ENCODE measurements at places on chromosomes 5 and 9.
A peak's percentile ranks its signal among the peaks of the same experiment; 100 is the strongest.

DNA sequence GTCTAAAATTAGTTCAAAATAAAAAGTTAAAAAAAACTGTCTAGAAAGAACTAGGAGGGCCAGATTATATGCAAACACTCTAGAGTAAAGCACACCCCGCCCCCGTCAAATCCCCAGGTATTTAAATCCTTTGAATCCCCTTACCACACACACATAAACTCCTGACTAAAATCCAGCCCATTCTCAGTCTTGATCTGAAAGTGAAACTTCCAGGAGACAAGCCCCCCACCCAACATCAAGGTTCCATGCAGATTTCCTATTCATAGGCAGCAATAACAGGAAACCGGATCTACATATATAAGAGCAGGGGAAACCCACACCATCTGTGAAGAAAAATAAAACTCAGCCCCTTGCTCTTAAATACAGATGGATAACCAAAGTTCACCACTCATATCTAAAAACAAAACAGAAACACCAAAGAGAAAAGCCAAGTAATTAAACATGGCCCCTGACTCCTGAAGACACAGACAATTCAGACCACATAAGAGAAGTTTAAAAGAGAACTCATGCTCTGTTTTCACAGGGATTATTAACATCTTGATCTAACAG, 42.3 kb downstream of the MARCHF3 start:
- DNase-seq, result no peak

DNA sequence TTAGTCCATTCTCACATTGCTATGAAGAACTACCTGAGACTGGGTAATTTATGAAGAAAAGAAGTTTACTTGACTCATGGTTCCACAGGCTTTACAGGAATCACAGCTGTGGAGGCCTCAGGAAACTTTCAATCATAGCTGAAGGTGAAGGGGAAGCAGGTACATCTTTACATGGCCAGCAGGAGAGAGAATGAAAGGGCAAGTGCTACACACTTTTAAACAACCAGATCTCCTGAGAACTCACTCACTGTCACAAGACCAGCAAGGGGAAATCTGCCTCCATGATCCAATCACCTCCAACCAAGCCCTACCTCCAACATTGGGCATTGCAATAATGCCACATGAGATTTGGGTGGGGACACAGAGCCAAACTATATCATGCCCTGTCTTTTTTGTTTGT, 3.5 kb upstream of the LCN6 start:
- no peak for DNase-seq

- no peak for DNase-seq
Measured at GRCh38 chr5:178281331-178281730, 48.7 kb upstream of the PHYKPL start.

- no peak for DNase-seq
Measured at GRCh38 chr9:96649620-96650324, 5.3 kb downstream of the PRXL2C start.

DNA sequence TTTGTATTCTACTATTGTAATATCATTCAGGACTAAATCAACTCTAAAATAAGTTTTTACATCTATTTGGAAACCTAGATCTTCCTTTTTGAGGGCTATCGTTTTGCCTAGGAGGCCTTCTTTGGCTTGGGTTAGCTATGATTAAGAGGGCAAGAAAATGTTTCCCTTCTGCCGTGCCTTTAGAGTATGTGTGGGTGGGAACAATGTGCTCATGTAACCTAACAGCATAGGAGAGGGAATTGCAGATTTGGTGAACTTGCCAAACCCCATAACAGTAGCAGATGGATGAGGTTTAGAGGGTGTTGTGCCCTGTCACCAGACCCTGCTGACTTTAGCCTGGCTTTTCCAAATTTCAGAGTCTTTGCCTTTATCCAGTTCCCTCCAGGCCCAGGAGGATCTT, 339.0 kb downstream of the ADGRV1 start:
- no peak for DNase-seq

- no peak for DNase-seq
Measured at GRCh38 chr5:95530416-95530815, 24.4 kb downstream of the SKIC3 start.

DNA sequence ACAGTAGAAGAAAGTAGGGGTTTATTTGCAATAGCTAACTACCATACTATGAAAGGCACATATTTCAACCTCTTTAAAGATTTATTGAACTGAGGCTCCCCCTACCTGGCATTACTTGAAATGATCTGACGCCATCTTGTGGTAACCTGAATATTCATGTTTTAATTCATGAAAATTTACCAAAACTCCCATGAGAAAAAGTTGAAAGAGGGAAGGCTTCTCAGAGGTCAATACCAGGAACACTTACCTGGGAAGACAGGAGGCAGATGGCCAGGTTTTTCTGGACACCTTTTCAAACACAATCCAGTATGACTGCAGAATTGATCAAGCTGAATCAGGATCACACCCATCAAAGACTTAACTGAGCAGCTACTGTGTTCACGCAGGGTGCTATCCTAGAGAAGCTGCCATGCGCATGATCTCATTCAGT, 9.4 kb downstream of the PRELID2 start:
- DNase-seq, result no peak

- peak; percentile 9 for DNase-seq
Measured at GRCh38 chr5:170254056-170254455, 21.3 kb downstream of the C5orf58 start.

GRCh38 chr5:167296661-167297060, 994.8 kb upstream of the WWC1 start:
- DNase-seq, result no peak

GRCh38 chr5:139723986-139724587, 71.5 kb upstream of the PSD2 start:
- no peak for DNase-seq

GRCh38 chr5:140875085-140876065, at the start of gene PCDHA12:
Gene PCDHA12, plus strand, starts transcription at chr5:140875308. Its CDS starts 165 bp downstream, at chr5:140875473.
- no peak for DNase-seq

GRCh38 chr5:113119246-113119924, 142.8 kb downstream of the DCP2 start:
- no peak for DNase-seq

GRCh38 chr5:117463881-117464570, 889.4 kb upstream of the SEMA6A start:
- DNase-seq, result no peak

DNA sequence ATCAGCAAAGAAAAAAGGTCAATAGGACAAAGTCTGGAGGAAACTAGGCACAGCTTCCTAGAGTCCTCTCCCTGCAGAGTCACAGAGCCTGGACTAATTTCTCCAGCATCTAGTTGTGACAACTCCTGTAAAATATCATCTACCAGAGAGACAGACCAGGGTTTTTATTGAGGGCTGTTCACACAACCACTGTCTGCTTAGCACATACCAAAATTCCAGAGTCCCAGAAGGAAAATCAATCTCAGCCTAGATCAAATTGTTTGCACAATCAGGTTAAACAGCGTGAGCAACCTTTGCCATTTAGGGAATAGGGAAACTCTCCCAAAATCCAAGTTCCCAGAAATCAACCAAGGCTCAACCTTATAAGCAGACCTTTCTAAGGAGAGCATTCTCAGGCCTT, 190.3 kb downstream of the SYK start:
- no peak for DNase-seq

DNA sequence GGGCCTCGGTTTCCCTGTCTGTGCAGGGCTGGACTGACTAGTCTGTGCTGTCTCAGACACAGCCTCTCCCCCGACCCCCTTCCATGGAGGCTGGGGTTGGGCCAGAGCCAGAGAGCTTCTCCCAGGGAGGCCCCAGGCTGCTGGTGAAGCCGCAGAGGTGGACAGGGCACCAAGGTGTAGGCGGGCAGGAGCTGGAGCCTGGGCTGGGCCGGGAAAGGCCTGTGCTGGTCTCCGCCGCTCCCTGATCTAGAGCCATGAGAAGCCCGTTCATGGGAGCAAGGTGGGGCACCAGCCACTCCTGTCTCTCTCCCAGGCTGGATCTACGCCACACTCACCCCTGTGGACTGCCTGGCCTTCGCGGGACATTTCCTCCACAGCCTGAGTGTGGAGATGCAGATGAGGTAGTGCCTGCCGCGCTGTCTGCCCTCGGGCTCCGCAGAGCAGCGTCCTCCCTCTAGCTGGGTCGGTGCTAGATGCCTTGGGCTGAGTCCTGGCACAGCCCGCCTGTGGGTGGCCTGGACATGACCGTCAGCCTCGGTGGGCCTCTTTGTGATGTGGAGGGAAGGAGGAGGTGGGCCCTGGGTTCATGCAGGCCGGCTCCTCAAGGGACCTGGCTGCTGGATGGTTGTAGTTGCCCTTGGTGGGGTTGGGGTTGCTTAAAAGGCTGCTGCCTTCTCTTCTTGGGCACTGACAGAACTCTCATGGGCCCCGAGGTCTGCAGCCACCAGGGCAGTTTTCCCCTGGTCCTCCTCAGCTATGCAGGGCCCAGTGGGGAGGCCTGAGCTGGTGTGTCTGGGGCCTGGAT, 79.4 kb downstream of the PHF2 start:
- DNase-seq, result no peak

DNA sequence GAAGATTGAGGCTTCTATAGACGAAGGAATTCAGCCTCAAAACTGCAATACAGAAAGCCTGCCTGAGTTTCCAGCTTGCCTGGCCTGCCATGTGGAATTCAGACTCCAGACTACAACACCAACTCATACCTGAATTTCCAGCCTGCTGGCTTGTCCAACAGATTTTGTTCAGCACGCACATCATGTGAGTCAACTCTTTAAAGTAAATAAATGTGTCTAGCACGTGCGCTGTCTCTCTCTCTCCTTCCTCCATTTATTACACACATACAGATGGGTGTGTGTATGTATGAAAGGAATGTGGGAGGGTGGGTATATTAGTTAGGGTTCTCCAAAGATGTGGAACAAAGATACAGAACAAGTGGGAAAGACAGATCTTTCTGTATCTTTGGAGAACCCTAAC, 82.4 kb upstream of the TAS2R1 start:
- DNase-seq, result no peak

GRCh38 chr9:13941714-13942113, 372.2 kb downstream of the NFIB start:
- DNase-seq, result no peak

DNA sequence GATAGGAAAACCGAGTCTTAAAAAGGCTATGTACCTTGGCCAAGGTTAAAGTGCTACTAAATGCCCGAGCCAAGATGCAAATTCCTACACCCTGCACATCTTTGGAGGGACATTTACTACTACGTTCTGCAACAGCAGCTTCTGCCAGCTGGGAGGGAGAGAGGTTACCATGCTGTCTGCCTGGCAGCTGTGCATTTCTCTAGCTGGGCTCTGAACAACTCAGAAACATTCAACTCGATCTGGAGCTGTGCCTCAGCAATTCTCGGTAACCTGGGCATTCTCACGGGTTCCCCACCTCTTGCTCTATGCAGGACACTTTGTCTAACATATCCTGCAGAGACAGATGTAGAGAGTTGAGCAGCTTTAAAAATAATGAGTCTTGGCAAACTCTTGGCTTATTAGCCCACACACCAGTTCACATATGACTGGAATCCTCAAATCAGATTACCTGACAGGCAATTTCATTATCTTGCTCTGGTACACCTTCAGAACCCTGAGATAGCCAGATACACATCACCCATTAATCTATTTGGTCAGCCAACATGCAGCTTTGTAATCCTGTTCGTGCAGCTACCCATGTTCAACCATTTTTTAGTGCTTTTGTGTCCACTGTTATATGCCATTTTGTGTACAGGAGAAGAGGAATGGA, 115.8 kb downstream of the EFNA5 start:
- DNase-seq, result no peak

GRCh38 chr9:76573905-76574760, 115.2 kb downstream of the GCNT1 start:
- DNase-seq, result no peak

- DNase-seq, result no peak
Measured at GRCh38 chr5:78339617-78340436, 20.6 kb upstream of the SCAMP1 start.

DNA sequence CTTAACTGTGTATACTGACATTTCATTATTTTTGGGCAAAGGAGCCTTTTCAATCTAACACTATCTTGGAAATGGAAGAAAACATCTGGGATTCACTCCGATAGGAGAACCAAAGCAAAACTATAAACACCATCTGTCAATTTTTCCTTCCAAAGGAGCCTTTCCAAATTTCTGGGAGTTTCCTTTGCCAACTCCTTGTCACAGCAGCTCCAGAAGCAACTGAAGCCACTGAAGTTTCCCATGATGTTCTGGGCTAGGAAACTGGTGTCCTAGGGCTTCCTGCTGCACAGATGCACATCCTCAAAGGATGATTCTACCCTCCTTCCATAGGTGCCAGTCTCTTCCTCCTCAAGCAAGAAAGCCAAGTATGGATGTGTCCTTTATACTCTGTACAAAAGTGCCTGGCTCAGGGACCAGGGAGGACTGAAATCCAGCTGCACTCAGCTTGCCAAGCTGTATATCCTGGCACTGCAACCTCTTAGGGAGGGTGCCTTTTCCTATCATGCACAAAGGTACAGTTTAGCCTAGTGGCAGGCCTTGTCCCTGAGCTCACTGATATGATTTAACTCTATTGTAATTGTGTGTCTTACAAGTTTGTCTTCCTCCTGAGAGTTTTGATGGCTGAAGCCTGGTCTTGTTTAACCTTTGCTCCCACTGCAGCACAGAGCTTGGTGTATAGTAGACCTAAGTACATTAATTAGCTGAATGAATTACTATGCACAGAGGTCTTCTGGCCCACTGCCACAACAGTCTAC, 8.4 kb upstream of the UBAP1 start:
- DNase-seq, result no peak

GRCh38 chr9:81851340-81851739, 76.9 kb upstream of the SPATA31D4 start:
- no peak for DNase-seq

GRCh38 chr9:137165250-137165836, 4.5 kb downstream of the LRRC26 start:
- no peak for DNase-seq

Data from keratinocyte (primary cell).